ENCODE measurements at places on chromosomes 6 and 20.

GRCh38 chr6:75758061-75758460 is 9.0 kb downstream of the MYO6 start:
- no peak for DNase-seq

- no peak for DNase-seq
These were observed 11.1 kb upstream of the FAM209A start for GRCh38 chr20:56513161-56514150.

- no peak for DNase-seq
These were observed 83.1 kb downstream of the CNBD2 start for GRCh38 chr20:36051318-36052116.

- DNase-seq = no peak
These were observed 24.7 kb upstream of the PYGB start for GRCh38 chr20:25223179-25223661.

DNA sequence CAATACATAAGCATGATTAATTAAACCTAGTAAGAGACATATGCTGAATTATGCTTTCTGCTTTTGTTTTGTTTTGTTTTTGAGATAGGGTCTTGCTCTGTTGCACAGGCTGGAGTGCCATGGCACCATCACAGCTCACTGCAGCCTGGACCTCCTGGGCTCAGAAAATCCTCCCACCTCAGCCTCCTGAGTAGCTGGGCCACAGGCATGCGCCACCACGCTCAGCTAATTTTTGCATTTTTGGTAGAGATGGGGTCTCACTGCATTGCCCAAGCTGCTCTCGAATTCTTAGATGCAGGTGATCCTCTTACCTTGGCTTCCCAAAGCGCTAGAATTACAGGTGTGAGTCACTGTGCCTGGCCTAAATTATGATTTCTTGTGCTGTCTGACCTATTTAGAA is 3.8 kb downstream of the XPO5 start:
- no peak for DNase-seq

DNA sequence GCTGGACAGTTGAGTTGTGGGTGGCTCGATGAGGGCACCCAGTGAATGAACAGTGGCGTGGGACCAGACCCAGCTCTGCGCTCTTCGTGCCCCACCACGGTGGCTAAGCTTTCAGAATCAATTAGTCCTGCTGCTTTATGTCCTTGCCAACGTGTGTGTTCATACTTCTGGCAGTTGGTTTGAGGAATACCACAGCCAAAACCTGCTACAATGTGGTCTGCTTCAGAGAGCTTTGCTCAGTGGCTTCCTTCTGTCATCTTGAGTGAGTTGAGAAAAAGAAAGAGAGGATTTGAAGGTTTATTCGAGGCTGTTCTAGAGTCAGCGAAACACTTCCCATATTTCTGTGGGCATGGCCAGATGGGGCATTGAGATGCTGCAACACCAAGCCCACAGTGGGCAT is 39.5 kb upstream of the SLC22A2 start:
- DNase-seq = no peak

GRCh38 chr20:64109831-64110391 is 2.5 kb upstream of the NPBWR2 start:
- DNase-seq = no peak

DNA sequence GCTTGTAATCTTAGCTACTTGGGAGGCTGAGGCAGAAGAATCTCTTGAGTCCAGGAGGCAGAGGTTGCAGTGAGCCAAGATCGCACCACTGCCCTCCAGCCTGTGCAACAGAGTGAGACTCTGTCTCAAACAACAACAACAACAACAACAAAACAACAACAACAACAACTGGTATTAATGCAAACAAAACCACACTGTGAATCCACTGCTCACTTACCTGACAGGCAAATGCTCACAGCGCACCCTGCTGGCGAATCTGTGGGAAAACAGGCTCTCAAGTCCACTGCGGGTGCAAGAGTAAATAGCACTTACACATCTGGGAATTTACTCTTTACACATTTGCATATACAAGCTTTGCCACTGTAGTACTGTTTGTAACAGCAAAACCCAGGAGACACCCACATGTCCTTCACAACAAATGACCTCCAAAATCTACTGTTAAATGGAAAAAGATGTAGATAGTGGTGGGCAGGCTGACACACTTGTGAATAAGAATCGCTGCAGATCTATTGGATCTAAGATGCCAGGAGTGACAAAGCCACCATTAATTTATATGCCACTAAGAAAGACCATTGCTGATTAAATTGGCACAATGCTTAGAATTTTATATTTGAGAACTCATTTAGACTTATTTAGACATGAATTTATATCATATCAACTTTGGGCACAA is 29.3 kb downstream of the NSFL1C start:
- peak; percentile 81 for DNase-seq
